Brain (organoid and tissue), 16 donors: ENCODE measurements at places on chromosomes 11 and 22. TPM values are rescaled to one million over a fixed set of nuclear protein-coding genes. Genes with fewer than 3 reads are reported as not detected.
A peak's percentile ranks its signal among the peaks of the same experiment; 100 is the strongest.

The C11orf86 gene
- polyA plus RNA-seq, result not detected

The OR8A1 gene
- polyA plus RNA-seq, result not detected

The JAML gene
- polyA plus RNA-seq, result 0.49 TPM

The KCNQ1 gene
- polyA plus RNA-seq, result 13.4 TPM

The OR51B2 gene
- polyA plus RNA-seq, result not detected

DNA sequence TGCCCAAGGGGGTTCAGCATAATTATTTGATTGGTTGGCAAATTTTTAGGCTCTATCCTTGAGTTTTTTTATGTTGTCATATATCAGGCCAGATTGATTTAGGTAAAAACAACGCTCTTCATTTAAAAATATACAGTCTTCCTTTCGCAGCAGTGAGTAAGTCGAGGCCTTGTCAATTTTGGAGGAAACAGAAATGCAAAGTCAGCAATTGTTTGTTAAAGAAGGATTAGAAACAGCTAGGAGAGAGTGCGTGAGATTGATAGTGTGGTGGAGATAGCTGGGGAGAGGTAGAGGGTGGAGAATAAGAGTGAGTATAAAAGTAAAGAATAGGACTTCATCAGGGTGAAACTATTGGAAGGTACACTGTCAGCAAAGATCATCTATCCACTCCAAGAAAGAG is 830.8 kb downstream of the LUZP2 start:
- DNase-seq, result no peak

DNA sequence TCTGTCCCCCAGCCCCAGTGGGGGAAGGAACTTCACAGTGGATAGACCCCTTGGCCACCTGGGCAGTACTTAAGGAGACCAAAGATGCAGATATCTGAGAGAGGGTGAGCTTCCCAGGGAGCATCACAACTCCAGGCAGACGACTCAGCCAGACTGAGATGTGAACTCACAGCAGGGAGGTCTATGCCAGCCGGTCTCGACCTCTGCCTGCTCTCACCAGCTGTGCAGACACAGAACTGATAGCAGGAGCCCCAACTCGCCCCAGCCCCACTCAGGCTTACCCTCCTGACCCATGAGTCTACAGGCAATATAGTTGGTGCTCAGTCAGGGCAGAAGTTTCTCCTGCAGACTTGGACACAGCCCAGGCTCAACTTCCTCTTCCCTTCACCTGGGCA is 29.7 kb upstream of the ACCSL start:
- DNase-seq, result no peak

GRCh38 chr11:19311308-19312030 is 70.7 kb upstream of the E2F8 start:
- peak; percentile 51 for DNase-seq

DNA sequence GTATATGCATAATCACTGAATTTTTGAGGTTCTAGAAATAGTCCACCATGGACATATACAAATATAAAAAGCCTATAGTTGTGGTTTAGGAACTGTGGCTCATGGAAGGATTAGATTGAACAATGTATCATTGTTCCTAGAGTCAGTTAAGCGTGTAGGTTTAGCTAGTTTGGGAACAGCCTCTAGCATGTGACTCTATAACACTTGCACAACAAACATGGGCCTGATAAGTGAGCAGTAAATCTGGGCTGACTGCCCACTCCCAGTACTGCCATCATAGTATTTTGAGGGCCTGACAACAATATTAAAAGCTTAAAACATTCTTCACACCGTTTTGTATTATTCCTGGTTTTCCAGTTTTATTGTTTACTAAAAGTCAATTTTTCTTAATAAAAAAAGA is 47.0 kb downstream of the YAP1 start:
- no peak for DNase-seq

GRCh38 chr22:49770547-49771265 is 57.0 kb downstream of the BRD1 start:
- no peak for DNase-seq

DNA sequence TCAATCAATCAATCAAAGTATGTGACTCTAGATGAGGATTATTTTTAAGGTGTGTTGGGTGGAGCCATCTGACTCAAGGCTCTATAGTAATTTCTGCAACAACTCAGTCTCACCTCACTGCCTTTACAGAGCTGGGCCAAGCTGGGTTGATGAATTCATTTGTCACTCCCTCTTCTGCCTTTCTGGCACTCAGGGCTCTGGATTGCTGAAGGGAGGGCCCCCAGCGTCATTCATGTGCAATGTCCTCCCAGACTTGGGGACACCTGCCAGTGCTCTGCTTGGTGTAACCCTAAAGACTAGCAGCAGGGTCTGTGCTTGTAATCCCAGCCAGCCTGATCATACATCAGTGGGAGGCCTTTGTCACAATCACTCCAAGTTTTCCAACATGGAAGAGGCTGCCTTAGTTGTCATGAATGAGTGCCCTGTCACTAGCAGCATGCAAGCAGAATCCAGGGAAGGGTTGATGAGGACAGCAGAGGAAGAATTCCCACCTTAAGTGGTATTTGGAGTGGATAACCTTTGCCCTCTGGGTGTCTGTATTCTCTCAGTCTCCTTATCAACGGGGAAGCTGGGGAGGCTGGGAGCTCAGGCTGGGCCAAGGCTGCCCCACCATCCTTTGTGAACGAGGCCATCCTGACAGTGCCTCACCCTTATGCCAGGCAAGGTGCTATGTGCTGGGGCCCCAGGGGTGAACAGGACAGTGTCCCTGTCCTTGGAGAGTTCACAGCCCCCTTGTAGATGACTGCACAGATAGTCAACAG is 2.0 kb upstream of the TP53I11 start:
- no peak for DNase-seq

GRCh38 chr11:112160091-112160848 is 3.6 kb downstream of the IL18 start:
- peak; percentile 2 for DNase-seq

DNA sequence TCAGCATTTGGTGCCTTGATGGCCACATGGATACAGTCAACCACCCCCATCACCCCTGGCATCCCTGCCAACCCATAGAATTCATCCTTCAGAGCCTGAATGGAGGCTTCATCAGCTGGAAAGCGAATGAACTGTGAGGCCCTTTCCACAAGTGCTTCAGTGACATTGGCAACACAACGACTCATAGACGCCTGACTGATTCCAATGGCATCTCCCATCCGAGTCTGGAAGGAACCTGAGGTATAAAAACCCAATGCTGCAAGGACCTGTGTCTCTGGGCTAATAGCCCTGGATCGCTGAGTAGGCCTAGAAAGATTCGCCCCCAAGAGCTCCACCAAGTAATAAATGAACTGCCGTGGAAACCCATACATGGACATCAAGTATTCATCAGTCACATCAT is 1.3 kb downstream of the HARBI1 start:
- DNase-seq, result no peak

GRCh38 chr11:102719620-102720277 is 5.0 kb downstream of the MMP8 start:
- DNase-seq, result no peak

GRCh38 chr11:99505316-99505715 is 484.6 kb downstream of the CNTN5 start:
- no peak for DNase-seq

DNA sequence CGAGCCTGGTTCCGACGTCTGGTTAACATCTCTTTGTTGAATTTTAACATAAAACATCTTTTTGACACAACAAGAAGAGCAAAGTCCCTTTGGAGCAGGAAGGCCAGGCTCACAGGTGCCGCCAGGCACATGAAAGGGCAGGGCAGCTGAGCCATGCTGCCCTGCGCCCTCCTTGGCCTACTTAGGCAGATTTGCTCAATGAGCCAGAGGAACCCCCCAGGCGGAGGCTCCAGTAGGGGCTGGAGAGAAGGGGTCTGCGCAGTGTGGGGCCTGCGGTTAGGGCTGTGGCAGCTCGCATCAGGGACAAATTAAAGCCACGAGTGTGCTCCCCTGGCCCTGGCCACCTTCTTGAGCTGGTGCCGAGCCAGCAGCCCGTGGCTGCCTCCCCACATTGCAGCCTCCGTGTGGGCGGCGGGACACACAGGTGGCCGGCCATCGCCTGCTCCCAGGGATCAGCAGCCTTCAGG is 9.9 kb upstream of the SLC22A12 start:
- no peak for DNase-seq

DNA sequence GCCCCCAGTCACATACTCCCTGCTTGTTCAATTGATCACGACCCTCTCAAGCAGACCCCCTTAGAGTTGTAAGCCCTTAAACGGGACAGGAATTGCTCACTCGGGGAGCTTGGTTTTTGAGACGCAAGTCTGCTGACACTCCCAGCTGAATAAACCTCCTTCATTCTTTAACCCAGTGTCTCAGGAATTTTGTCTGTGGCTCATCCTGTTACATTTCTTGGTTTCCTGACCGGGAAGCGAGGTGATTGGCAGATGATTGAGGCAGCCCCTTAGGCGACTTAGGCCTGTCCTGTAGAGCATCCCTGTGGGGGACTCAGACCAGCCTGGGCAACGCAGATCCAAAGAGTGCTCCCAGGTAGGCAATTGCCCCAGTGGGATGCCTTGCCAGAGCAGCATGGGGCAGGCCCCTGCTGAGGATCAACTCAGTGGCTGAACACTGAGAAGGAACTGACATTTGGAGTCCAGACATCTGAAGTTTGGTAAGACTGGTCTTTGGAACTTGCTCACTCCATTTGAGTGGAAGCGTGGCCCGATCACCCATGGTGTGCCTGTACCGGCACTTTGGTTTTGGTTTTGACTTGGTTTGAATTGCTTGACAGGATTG is 51.5 kb downstream of the NEU3 start:
- no peak for DNase-seq

- no peak for DNase-seq
These were observed 23.8 kb downstream of the TSPAN4 start for GRCh38 chr11:866481-866880.

GRCh38 chr22:39457556-39458443 is 988 bp downstream of the MGAT3 start:
- peak; percentile 43 for DNase-seq
